ENCODE measurements at places on chromosomes 16 and 17.

GRCh38 chr16:1541293-1542165 lies 8.1 kb downstream of the TMEM204 start:
- no peak for DNase-seq

- DNase-seq: no peak
Measured at GRCh38 chr16:9235867-9236266, 144.4 kb downstream of the HAPSTR1 start.

GRCh38 chr16:104928-105327 lies 26.9 kb downstream of the MPG start:
- DNase-seq: no peak

DNA sequence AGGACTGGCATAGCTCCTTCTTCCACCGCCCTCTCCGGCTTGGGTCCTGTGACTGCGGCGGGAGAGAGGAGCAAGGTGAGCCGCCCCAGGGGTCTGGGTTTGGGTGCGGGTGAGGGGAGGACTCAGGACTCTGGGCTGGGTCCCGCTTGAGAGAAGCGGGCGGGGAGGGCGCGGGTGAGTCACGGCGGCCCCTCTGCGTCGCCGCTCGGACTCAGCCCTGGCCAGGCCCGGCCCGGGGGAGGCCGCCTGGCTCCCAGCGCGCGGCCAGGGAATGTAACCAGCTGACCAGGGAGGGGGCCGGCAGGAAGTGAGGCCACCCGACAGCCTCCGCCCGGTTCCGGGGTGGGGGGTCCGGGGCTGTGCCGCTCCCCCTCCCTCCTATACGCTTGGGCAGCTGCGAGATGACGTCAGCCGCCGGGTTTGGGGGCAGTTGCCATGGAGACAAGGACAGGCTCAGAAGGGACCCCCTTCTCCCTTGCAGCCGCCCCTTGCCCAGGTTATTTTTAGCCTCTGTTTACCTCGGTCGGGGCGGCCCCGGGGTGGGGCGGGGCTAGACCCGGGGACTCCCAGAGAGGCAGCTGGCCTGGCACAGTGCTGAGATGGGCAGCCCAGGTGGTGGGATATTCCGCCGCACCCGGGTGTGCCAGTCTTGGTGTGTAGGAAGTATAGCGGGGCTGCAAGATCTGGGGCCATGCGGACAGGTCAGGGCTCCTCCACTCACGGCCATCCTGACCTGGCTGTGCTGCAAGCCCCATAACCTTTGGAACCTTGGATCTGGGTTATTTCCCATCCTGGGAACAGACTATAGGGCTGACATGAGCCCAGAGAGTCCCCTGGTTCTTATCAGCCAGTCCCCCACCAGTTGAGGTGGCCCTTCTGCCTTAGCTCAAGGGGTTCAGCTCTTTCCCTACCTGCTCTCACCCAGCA lies 1.6 kb downstream of the RIPOR1 start:
- peak; percentile 70 for DNase-seq

GRCh38 chr17:79556271-79556670 lies 54.6 kb downstream of the RBFOX3 start:
- DNase-seq: no peak

GRCh38 chr17:74779501-74779900 lies 3.4 kb upstream of the NAT9 start:
- DNase-seq: no peak

GRCh38 chr17:42422958-42423712 lies at the start of gene CAVIN1:
Gene CAVIN1, minus strand, starts transcription at chr17:42423256. Its CDS starts 159 bp downstream, at chr17:42423097.
- peak; percentile 76 for DNase-seq

GRCh38 chr16:3180445-3180878 lies 7.5 kb upstream of the OR1F1 start:
- no peak for DNase-seq
